K562 (cell line): ENCODE measurements at places on chromosomes 16 and 17. TPM values are rescaled to one million over a fixed set of nuclear protein-coding genes. Genes with fewer than 3 reads are reported as not detected.

MYO15B gene
- total RNA-seq = 1.5 and 3.1 TPM in 2 replicates

- no peak for DNase-seq
- H3K27me3 ChIP-seq = no peaks in the 10 kb centered on the region
- H3K4me1 ChIP-seq = peaks cover 29% of the 10 kb centered on the region
- H3K27ac ChIP-seq = no peak overlapping the region
Observed at GRCh38 chr16:67474551-67475455, 6.2 kb downstream of the ATP6V0D1 start.

DNA sequence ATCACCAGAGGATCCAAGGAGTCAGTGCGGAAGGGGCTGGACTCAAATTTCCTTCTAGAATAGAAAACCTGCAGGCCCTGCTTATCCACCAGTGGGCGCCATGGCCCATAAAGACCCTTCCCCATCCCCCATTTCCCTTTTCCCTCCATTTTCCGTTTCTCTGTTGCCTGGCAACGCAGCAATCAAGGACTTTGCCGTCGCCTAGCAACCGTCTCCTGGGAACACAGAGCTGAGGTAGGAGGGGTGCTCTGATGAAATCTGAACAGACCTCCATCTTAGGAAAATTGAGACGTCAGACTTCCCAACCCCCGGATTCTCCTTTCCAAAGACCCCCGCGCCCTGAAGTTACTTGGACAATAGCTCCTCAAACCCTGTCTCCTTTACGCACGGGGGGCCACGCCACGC, 5.7 kb downstream of the DLG4 start:
- H3K4me3 ChIP-seq = peak overlapping the region; percentile 2; the same call in 1 of the 2 replicates
- no peaks in the 10 kb centered on the region for H3K36me3 ChIP-seq
- no peak overlapping the region; the same call in 2 of the 3 replicates for H3K27ac ChIP-seq
- H3K4me1 ChIP-seq = peaks cover 28% of the 10 kb centered on the region
- H3K27me3 ChIP-seq = no peaks in the 10 kb centered on the region

DNA sequence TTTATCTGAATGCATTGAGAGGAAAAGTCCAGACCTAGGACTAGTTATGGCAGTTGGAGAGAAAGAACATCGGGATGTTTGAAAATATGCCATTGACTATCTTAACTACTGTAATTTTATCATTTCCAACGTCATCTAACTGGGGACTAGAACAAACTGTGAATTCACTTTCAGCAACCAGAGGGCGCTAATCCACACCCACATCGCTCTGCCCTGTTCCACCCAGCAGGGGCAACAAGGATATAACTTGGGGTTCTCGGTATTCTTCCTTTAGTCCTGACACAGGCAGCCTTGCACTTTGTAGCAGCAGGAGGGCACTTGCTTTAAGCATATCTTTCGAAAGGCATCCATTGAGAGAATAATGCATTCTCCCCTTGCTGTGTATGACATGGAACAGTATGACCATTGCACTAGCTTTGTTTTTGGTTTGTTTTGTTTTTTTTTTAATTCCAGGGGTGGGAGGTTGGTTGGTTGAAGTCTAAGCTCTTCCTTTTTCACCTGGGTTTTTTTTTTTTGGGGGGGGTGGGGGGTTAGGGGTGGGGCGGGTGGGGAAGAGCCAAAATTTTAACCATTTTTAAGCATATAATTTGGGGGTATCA, 31.5 kb downstream of the SIAH1 start:
- H3K4me3 ChIP-seq = no peak overlapping the region
- no peak overlapping the region for H3K27ac ChIP-seq
- H3K36me3 ChIP-seq = peaks cover 75% of the 10 kb centered on the region
- no peaks in the 10 kb centered on the region; the same call in 2 of the 3 replicates for H3K4me1 ChIP-seq
- DNase-seq = peak; percentile 74

DNA sequence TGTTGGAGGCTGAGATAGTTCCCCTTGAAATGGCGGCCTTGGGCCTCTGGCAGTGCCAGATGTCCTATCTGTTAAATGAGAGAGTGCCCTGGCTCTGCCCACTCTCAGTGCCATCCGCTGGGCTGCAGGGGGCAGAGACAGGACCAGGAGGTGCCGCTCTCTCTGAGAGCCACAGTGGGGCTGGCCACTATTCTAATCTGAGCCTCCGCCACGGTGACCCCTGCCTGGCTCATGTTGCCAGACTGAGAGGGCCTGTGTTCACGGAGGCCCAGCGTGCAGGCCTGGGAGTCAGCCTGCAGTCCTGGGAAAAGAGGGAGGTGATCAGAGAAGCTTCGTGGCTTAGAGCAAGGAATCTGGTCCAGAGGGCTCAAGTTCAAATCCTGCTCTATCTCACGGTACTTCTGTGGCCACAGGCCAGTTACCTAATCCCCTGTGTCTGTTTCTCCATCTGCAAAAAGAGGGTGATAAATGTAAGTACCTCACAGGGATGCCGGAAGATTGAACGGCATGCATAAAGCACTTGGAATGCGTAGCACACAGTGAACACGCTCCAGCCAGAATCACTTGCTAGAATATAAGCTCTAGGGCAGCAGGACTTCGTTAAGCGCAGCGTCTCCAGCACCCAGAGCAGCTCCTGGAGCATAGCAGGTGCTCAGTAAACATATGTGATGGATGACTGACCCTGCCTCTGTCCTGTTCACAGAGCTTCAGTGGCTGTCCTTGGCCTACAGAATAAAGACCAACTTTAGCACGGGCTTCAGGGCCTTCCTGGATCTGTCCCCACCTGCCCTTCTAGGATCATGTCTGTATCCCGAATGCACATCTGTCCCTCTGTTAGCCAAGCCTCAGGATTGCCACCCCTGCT, 6.3 kb downstream of the ATP2A3 start:
- H3K27me3 ChIP-seq = no peaks in the 10 kb centered on the region; the same call in 2 of the 3 replicates
- no peak overlapping the region for H3K4me3 ChIP-seq
- peaks cover 66% of the 10 kb centered on the region for H3K4me1 ChIP-seq
- H3K27ac ChIP-seq = no peak overlapping the region
- peaks cover 28% of the 10 kb centered on the region; the same call in 2 of the 3 replicates for H3K36me3 ChIP-seq
